ENCODE measurements at places on chromosomes 12 and 14. TPM values are rescaled to one million over a fixed set of nuclear protein-coding genes. Genes with fewer than 3 reads are reported as not detected.
A peak's percentile ranks its signal among the peaks of the same experiment; 100 is the strongest.

DNA sequence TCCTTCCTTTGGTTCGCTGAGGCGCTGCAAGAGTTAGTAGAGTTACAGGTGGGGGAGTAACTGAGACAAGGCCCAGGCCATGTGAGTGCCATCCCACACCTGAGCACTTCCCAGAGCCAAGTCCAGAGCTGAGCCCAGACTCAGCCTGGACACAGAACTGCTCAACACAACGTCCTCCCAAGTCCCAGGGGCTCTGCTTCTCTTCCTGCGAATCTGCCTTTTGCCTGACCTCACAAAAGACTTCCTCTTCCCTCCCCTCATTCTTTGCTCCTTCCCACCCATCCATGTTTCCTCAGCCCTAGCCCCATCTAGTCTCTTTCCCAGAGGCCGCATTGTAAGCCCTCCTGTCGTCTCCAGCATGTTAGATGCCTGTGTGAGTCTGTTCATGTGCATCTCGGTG is 16.6 kb upstream of the MCRS1 start:
- no peak for DNase-seq

- no peak for DNase-seq
Observed at GRCh38 chr12:118271770-118272417, 100.8 kb downstream of the TAOK3 start.

DNA sequence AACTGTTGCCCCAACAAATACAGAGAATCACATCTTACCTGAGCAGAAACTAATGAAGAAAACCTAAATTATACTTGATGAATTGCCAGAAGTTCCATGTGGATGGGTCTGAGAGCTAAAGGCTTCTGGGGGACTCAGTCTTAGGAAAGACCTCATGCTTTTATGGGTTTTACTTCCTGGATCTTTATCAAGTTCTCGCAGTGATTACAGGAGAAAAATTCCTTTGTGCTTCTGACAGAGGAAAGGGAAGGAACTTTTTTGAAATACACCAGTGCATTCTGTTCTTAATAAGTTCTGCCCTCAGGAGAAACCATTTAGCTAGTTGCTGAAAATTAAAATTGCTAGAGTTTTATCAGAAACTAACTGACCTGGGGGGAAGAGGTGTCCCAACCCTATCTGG is 203.9 kb upstream of the KITLG start:
- DNase-seq = no peak

DNA sequence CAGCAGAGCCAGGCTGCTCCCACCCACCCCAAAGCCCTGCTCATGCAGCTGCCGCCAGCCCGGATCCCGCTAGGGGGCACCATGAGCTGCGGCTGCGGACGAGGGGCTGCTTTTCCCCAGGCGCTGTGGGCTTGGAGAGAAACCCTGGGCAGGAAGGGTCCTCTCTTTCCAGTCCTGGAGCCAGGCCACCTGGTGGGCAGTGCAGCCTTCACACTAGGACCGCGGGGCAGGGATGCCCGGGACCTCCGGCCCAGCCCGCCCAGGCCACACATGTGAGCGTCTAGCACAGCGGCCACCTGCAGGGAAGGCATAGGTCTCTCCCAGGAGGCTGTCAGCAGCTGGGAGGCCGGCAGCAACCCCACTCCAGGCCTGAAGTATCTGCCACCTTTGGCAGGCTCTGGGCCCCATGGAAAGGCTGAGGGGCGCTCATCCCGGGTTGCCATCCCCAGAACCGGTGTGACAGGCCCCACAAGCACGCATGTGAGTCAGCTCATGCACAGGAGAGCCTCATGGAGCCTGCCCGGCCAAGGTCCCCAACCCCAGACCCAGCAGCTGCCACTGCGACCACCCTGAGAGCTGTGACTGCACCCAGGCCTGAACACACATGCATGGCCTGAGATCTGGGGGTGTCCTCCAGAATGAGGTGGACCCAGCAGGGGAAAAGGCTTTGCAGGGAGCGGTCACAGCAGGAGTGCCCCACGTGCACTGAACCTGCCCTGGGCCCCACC is 280.0 kb upstream of the RTL1 start:
- peak; percentile 79 for DNase-seq

- DNase-seq = peak; percentile 93
Observed at GRCh38 chr12:124551268-124552144, 15.9 kb downstream of the NCOR2 start.

DNA sequence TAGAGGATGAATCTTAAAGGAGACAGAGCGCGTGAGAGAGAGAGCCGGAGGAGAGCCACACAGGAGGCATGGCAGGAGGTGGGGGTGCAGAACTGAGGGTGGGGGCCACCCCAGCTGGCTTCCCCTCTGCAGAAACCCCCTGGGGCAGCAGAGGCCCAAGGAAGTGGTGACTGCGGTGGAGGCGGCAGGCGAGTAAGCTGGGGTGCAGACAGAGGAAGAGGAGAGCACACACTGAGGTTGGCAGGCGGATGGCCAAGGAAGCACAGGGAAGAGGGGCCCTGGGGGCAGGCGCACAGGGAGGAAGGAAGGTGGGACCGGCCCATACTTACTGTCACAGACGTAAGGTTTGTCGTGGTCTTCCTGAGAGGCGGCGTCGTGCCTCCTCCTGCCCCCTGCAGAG is 179.8 kb downstream of the DPF3 start:
- no peak for DNase-seq

- DNase-seq = no peak
Observed at GRCh38 chr12:7349418-7349817, 45.5 kb downstream of the ACSM4 start.

GRCh38 chr12:123064366-123064765 is 83.9 kb downstream of the ARL6IP4 start:
- peak; percentile 88 for DNase-seq

- DNase-seq = no peak
Observed at GRCh38 chr12:13609894-13610679, 371.3 kb downstream of the GRIN2B start.

DNA sequence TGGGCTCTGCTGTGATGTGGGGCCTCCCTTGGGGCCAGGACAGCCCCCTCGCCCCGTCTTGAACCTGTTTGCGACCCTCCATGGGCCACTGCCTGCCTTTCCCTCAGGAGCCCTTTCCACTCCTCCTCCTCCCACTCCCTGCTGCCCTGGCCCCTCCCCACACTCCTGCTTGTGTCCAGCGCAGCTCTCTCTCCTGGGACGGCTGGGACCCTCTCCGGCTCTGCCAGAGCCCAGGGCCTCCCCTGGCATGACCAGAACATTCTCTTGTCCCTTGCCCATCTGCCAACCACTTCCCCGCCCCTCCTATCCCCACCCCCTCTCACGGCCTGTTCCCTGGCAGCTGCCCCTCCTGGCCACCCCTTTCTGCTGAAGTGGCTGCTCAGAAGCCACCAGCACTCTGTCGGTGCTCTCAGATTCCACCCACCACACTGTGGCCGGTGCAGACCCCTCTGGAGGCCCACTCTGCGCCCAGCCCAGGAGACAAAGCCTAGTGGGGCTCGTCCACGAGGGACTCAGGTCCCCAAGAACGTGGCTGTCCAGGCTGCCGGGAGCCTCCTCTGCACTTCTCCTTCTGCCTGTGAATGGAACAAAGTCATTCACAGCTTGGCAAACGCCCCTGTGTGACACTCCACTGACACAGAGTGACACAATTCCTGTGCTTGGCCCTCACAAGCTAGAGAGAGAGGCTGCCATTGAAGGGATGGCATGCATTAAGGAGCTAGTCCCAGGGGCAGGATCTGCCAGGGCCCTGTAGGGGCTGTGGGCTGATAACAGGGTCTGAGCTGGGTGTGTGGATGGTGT is 1.4 kb downstream of the ASPG start:
- DNase-seq = peak; percentile 62

- no peak for DNase-seq
Observed at GRCh38 chr12:7693793-7694192, 1.8 kb downstream of the GDF3 start.

DNA sequence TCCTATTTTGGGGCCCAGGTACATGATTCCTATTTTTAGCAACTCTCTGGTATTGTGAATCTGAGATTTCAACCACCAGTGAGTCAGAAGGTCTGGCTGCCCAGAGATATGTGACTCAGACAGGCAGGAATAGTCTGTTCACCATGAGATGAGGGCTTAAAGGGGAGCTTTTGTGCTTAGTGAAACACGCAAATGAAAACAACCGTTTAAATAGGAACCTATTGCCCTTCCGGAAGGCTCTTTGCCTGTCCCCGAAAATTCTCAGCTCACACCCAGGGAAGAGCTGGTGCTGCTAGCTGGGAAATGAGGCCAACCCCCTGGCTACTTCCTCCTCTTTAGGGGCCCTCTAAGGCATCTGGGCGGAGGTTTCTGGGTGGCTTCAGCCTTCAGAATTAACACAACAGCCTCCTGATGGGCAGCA is 283.6 kb downstream of the CACNA1C start:
- DNase-seq = no peak

DNA sequence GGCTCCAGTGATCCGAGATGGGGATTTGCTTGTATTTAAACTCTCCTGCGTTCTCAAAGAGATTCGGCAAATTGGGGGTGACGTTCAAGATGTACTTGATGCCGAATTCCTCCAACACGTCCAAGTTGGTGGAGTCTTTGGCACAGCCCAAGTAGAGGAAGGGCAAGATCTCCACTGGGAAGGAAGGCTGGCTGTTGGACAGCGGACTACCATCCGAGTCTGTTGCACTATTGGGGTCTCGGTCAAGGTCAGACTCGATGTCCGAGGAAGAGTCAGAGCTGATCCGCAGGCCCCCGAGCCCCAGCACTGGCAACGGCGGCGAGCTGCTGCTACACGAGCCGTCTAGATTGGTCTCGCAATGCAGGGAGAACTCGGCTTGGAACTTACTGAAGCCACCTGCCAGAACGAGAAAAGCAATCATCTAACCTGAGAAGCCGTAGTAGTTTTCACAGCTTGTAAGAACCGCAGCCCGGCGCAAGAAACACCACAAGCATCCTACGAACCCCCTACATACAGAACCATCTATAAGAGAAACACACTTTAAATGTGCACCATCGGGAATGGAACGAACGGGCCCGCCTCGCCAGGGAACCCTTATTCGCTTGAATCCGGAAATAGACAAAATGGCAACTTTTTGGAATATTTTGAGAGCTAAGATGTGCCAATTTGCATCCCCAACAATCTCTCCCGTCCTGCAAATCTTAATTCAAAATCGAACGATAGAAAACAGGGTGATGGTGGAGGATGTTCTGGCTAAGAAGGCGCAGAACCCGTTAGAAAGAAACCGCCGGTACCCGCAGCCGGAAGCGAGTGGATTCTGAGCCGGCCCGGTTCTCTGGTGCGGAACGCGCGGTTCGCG is 1.4 kb downstream of the DUSP6 start:
- DNase-seq = peak; percentile 84

- no peak for DNase-seq
Observed at GRCh38 chr12:3002646-3003045, 43.4 kb downstream of the TEAD4 start.

DNA sequence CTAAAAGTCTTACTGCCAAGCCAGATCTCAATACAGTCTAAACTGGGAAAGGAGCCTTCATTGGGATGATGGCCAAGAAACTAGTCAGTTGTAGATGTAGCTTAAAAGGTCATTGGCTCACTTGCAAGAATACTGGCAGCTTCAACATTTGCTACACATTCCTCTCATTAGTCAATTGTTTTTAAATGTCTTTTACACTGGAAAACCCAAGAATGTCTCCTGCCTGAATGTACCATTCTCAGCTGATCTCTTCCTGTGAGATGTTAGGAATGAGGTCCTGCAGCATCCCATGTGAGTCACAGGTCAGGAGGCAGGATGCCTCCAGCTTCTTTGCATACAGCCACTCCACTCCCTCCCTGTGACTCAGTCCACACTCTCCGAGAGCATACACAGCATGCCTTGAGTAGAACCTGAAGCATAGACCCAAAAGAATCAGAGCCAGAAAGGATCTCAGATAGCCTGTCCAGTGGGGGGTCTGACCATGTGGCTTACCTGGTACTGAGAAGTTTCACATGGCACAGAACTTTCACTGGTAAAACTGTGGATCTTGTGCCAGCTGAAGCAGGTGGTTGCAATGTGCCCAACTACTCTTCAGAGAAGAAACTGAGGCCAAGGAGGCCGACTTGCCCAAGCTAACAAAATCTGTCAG is 56.0 kb upstream of the HECTD1 start:
- peak; percentile 82 for DNase-seq

- no peak for DNase-seq
Observed at GRCh38 chr14:27278341-27278740, 680.5 kb upstream of the NOVA1 start.

- no peak for DNase-seq
Observed at GRCh38 chr12:66047411-66048021, 83.0 kb downstream of the LLPH start.

DNA sequence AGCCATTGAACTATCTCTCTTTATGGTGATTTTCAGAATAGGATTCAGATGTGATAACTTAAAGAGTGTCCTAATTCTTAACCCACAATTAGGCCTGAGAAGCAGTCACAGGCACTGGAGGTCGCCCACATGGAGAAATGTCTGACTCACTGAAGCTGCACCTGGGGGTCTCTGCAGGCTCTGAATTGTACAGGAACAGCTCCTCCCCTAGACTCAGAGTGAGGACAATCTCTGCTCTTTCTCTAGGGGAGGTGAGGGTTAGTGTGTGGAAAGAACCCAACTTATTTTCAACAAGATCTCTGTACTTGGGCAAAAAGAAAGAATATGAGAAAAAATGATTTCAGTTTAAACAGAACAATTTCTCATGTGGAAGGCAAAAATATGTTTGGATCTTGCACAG is 1124.6 kb downstream of the TMEM121 start:
- no peak for DNase-seq

DNA sequence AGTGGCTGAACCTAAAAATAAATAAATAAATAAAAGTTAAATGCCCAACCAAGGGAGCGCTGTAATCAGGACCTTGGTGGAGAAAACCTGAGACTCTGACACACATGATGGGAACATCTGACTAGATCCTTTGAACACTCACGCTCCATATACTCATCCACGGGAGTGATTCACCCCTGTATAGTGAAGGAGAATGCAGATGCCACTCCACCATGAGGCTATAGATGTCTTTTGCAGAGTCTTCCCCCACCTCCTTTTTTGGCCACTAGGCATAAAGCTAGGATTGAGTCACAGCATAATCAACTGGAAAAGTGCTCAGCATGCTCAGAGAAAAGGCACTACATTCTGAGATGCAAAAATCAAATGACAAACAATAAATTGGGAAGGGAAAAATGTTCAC is 19.0 kb downstream of the ADAM20 start:
- DNase-seq = no peak

DNA sequence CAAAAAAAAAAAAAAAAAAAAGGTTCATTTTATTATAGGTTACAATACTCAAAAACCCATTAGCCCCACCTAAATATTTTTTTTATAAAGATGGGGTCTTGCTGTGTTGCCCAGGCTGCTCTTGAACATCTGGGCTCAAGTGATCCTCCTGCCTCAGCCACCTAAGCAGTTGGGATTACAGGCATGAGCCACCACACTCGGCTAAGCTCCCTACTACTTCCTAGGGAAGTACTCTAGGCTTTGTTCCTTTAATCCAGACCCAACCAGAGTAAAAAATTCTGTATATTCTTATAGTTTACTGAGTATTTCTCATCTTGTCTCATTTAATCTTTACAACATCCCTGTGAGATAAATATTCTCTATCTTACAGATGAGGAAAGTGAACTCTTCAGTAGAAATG is 50.7 kb downstream of the RBMS2 start:
- DNase-seq = no peak

CIROP gene
- total RNA-seq = not detected

ARHGDIB gene
- total RNA-seq = 96.6 TPM

REC8 gene
- 8.0 TPM for total RNA-seq

CCDC196 gene
- not detected for total RNA-seq

ACOT6 gene
- not detected for total RNA-seq

LGR5 gene
- total RNA-seq = 0.38 TPM

P2RX2 gene
- not detected for total RNA-seq

STON2 gene
- 20.5 TPM for total RNA-seq

HOMEZ gene
- total RNA-seq = 4.9 TPM

DEGS2 gene
- total RNA-seq = 0.10 TPM
